Stimulated activated CD8-positive, alpha-beta memory T cell treated with anti-CD3 and anti-CD28 coated beads, Interleukin-15, amount 100 ng/mL, for 24 hours (primary cell): ENCODE measurements at places on chromosomes 4 and X.

- no peak for DNase-seq
Observed at GRCh38 chr4:165388756-165389155, 9.9 kb downstream of the CPE start.

GRCh38 chr4:11428231-11428898 is at the start of gene HS3ST1:
HS3ST1 (minus strand) TSS chr4:11428894; CDS start chr4:11400005, 28,889 bp downstream.
- no peak for DNase-seq

- DNase-seq: no peak
Observed at GRCh38 chr4:183335369-183335940, 13.2 kb upstream of the CLDN24 start.

GRCh38 chrX:771536-771935 is 140.9 kb downstream of the SHOX start:
- no peak for DNase-seq

- DNase-seq: no peak
Observed at GRCh38 chr4:93086356-93086755, 742.2 kb upstream of the ATOH1 start.

GRCh38 chr4:104866809-104867208 is 279.9 kb upstream of the TET2 start:
- DNase-seq: no peak

DNA sequence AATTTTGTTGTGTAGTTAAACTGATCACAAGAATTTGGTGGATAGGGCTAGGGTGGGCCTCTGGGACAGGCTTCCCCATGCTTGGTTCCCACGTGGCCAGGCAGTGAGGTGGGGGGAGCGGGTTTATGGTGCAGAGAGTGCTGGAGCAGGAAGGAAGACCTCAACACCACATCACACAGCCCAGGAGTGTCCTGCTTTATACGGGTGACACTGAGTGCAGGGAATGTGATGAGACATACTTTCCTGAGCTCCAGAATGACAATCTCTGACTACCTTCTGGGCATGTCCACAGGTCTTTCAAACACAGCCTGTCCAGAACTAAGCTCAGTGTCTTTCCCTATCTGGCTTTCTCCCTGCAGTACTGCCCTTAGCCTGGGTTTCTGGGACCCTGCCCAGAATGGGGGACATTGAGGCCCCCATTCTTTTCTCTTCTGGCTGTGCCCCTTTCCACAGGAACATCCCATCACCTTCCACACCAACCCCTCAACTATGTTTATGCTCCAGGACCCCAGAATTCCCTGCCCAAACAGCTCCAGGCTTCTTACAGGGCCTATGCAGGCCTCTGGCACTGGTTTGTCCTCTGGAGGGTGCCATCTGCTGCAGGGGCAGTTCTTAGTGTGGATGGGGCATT is 36.5 kb upstream of the RASL11B start:
- DNase-seq: no peak

DNA sequence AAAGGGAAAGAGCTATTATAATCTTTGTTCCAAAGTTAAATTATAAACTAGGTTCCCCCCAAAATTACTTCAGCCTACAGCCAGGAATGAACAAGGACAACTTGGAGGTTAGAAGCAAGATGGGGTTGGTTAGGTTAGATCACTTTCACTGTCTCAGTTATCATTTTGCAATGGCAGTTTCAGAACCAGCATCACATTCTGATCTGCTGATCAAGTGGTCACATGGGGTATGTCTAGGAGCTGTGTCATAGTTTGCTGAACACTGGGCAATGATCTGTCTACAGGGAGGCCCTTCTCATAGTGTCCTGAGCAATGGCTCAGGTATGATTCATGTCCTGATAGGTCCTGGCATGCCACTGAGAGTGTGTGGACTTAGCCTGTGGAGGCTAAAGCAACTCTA is 41.6 kb upstream of the XIAP start:
- DNase-seq: no peak

GRCh38 chrX:149631234-149632165 is at the start of gene TMEM185A:
TMEM185A (minus strand) TSS chrX:149631792; CDS start chrX:149631580, 212 bp downstream.
- DNase-seq: peak; percentile 41

DNA sequence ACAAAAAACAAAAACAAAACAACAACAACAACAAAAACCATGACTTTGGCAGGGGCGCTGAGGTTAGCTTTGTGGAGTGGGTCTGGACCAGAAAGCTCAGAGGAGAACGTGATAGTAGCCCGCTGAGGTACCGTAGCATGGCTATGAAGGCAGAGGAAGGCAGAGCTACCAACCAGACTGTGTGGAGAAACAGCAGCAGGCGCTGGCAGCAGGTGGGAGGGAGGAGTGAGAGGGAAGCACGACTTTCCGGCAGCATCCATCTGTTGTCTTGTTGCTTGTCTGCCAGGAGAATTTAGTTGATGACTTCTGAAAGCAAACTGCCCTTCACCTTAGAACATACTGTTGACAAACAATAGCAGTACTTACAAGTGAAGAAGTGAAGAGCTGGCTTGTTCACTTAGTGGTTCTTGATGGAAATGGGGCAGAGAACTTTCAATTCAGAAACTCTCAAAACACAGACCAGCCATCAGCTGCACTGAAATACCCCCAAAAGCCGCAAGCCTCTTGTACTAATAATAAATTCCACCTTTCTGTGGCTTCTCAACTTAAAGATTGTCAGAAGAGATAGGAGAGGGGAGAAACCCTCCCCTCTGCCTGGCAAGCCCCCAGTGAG is 447.2 kb downstream of the SLITRK2 start:
- no peak for DNase-seq

GRCh38 chr4:178599521-178599920 is 1157.3 kb upstream of the AGA start:
- DNase-seq: no peak

DNA sequence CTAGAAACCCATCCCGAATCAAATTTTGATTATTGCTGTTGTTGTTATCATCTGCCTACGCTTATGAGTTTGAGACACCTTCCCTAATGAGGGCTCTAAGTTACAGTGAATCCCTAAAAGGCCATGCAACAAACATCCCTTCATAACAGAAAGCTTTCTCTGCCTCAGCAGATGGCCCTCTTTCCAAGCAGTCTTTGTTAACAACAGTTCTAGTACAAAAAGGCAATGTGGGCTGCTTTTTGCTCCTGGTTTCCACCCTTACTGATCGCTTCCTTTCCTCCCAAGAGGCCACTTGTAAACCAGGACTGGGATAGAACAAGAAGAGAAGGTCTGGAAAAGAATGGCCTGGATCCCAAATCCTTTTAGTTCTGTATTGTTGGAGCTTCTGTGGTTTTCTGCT is 24.2 kb downstream of the GPC4 start:
- DNase-seq: no peak

GRCh38 chr4:153684182-153684970 is at the start of gene TLR2:
TLR2 (plus strand) TSS chr4:153684280; CDS start chr4:153702908, 18,628 bp downstream.
- peak; percentile 26 for DNase-seq

GRCh38 chr4:185380320-185380719 is 15.4 kb downstream of the LRP2BP start:
- no peak for DNase-seq

DNA sequence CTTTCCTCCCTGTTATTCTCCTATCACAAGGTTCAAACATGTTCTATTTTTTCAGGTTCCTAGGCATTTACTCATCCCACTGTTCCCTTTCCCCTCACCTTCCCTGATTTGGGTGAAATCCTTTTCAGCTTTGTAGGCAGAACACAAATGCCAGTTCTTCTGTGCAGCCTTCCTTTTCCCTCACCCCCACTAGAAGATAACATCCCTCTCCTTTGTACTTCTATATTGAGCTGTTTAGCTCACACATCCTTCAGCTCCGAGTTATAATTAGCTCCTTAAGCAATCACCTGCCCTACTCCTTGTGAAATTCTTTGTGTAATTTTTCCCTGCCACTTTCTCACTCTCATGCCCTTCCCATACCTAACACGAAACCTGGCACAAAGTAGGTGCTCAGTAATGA is 240.9 kb downstream of the AR start:
- no peak for DNase-seq

- DNase-seq: no peak
Observed at GRCh38 chrX:7889135-7889534, 38.1 kb downstream of the PNPLA4 start.

DNA sequence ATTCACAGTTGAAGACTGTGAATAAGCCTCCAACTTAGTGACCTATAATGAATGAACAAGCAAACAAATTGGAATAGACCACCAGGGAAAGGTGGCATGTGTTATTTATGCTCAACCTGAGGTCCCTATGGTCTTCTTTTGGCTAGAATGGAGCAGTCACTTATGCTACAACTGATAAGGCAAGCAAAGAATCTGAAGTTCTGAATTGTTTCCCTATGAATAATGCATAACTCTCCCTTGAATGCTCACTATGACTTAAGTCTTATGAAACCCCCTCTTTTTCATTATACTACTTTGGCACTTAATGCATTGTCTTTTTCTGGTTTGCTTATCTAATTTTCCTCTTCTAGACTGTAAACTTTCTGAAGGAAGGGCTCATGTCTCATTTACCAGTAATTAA is 2.6 kb downstream of the GIMD1 start:
- DNase-seq: no peak

DNA sequence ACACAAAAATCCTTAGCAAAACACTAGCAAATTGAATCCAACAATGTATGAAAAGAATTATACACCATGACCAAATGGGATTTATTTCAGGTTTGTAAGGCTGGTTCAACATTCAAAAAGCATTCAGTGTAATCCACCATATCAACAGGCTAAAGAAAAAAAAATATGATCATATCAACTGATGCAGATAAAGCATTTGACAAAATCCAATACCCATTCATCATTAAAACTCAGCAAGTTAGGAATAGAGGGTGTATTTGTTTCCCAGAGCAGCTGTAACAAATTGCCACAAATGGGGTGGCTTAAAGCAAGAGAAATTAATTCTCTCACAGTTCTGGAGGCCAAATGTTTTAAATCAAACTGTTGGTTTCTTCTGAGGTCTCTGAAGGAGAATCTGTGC is 10.7 kb downstream of the VSIG1 start:
- DNase-seq: no peak

GRCh38 chrX:105168577-105168976 is 51.9 kb downstream of the TEX13A start:
- no peak for DNase-seq

DNA sequence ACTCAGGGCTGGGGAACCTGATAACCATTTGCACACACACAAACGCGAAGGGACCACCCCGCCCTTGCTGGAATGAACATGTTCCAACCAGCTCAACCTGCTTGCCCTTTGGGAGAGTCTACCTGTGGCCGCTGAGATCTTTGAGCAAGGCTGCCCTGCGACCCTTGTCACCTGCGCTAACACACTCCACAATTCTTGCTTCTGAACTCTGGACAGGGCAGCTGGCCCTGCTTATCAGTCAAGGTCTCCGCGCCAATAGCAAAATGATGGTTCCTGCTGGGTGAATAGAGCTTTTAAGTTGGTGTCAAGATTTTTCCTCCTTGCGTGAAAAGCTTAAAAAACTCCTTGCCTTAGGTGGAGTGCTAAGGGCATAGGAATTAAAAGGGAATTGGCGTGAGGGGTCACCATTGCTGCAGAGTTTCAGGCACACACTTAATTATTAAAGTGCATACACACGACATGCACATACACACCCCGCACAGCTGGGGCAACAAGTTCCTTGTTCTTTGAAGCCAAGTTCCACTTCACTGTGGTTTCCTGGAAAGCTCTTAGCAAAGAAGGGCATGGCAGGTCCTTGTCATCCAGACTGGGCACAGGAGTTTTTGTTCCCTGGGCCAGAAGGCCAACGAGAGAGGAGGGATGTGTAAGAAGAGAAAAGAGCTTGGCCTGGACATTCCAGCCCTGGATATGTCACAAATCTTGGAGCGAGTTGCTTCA is 207.7 kb downstream of the STIM2 start:
- no peak for DNase-seq
